ENCODE measurements at places on chromosomes 13 and 19.

DNA sequence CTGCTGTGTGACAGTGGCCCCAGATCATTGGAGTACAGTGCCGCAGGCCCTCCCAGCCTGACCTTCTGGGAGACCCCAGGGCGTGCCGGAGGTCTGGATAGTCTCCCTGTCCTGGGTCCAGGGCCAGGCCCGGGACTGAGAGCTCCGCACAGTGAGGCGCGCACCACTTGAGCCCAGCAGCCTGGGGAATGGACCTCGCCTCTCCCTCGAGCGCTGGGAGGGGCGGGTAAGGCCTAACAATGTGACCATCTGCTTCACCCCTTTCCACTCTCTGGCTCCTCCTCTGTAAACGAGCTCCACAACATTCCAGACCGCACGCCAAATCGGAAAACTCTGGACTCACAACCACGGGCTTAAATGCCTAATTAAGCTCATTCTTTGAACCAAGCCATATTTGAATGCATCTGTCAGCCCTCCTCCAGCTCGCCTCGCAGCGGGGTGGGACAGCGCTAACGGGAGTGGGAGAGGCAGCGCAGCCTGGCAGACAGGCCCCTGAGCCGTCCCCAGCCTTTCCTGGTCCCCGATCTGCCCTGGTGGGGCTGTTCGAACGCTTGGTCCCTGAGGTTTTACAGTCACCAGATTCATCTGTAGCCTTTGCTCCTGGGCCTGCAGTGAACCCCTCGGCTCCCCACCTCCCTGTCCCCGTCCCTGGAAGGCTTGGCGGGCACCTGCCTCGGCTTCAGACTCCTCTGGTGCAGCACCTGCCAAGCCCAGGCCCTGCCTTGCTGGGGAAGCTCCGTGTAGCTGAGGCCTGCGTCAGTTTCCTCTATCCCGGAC lies 120.7 kb upstream of the VSTM2B start:
- DNase-seq: no peak

- DNase-seq: no peak
These were observed 1.9 kb downstream of the HRC start for GRCh38 chr19:49153167-49153809.

DNA sequence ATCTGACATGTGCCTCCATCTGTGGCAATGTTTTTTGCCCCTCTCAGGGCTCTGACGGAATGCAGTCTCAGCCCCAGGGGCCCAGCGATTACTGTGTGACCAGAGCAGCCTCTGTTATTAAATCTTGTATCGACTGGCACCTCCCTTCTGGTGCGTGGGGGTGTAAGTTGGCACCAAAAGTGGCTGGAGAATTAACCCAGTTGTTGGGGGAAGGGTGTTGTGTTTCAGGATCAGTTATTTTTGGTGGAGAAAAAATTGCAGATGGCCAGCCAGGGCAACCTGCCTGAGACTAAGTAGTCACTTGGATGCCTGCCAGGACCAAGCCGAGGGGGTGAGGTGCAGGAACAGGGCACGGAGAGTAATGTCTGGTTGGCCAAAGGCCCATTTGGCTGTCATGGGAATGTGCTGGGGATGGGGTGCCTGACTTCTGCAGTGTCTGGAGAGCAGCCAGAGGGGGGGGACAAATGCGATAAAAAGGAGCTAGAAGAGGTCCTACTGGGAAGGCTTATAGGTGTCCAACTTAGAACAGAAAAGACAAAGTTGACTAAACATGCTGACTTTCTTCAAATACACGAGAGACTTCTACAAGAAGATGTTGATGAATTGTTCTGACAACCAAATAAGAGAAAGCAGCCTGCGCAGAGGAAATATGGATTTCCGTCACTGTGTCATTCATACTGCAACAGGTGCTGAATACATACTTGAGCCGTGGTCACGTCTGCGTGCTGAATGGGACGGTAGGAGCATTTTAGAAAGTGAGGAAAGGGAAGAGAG lies 69.8 kb downstream of the SIAH3 start:
- DNase-seq: peak; percentile 85

DNA sequence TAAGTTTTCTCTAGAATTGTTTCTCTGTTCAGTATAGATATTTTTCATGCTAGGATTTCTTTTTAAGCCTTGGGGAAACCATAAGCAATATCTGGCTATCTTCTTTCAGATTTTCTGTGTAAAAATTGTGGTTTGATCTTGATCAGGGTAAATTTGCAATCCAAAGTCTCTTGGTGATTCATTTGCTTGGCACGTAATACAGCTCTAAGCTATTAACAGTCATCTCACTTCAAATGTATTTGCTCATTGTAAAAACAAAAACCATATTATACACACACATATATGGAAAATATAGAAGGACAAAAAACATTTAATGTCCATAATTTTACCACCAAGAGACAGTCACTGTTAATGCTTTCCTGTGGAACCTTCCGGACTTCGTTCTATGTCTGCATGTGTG lies 191.0 kb downstream of the SHISA2 start:
- DNase-seq: no peak

DNA sequence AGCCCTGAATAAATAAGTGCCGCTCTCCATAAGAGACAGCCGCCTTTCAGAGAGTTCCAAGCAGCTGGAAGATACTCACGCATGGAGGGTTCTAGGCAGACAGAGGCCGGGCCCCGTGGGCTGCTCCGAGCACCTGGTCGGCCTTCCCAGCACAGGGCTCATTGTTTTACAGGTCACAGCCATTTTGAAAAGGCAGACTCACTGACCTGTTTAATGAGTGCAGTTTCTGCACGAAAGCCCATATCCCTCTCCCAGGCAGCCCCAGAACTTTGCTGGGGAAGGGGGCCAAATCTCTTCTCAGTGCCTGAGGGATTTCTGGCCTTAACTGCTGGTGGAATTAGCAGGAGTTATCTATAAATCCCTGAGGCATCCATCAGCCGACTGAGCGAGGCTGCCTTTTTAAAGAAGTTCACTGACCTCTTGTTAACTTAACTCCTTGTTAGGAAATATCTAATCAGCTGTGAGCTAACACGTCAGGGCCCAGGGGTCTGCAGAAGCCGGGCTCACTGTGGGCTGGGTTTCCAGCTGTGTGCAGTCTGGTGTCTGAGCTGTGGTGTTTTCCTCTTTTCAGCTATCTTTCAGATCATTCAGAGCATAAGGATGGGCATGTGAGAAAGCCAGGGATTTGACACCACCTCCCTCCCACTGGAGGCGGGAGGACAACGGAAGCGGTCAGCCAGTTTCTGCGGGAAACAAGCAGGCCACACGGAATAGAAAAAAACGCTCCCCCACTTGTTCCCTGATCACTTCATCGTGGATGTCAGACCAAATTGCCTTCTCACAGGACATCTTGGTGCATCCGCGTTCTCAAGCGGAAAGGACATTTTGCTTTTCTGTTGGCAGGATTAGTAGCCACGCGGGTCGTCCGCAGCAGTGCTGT lies 23.3 kb downstream of the SERP2 start:
- DNase-seq: peak; percentile 71

GRCh38 chr19:43699506-43700394 lies 16.1 kb upstream of the IRGC start:
- no peak for DNase-seq

GRCh38 chr19:55044771-55045716 lies 7.0 kb upstream of the GP6 start:
- no peak for DNase-seq

DNA sequence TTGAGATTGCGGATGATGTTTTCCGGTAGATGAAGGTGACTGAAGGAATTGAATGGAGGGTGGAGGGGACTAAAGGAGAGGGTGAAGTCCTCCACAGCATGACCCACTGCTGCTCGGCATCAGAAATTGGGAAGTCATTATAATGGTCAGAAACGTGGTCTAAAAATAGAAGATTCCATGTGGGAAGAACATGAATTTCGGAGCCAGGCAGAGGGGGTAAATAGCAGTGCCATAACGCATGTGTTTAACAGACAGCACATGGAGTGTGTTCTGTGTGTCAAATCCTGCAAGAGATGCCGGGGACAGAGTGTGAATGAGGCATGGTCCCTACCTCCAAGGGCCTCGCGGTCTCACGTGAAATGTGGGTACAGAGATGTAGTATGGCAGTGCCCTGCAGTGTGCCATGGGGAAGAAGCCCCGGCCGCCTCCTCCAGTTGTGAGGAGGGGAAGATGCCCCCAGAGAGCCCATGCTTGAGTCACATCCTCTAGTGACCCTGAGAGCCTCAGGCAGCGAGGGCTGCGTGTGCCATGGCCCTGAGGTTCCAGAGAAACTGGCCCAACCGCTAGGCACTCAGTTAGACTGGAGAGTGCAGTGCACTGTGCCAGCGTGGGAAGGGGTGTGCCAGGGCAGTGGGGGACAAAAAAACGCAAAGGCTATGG lies 106.1 kb downstream of the COL4A2 start:
- no peak for DNase-seq

DNA sequence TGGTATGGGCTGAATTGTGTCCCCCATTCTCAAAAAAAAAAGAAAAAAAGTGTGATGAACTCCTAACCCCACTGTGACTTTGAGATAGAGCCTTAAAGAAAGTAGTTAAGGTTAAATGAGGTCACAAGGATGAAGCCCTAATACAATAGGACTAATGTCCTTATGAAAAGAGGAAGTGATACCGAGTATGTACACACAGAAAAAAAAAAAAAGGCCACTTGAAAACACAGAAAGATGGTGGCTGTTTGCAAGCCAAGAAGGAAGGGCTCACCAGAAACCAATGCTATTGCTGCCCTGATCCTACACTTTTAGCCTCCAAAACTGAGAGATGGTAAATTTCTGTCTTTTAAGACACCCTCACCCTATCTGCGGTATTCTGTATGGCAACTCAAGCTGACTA lies 955.6 kb downstream of the PCDH17 start:
- DNase-seq: no peak

DNA sequence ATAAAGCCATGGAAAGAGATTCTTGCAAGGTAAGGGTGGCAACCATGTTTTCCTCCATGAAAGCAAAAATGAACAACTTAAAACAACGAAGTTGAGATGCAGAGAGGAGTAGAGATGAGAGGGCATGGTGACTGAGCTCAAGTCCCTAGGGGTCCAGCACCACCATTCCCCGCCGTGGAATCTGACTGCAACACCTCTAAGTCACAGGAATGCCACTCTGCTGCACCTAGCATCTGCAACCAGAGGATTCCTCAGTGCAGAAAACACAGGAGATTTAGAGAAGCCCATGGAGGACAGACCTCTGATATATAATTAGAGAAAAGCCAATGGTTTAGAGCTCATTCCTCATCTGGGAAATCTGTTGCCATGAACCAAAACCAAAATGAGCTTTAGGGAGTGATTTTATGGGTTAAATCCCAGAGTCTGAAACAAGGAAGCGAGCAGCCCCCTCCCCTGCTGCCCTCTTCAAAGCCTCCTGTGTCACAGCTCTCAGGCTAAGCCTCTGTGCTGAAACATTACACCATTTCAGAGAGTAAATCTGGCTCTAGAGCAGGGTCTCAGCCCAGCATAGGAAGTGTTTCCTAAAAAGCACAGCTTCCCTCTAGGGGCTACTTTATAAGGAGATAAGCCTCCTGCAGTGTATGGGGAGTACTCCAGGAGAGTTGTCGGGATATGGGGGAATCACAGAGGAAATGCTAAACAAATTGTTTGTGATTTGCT lies 1043.6 kb downstream of the UQCRFS1 start:
- DNase-seq: no peak

DNA sequence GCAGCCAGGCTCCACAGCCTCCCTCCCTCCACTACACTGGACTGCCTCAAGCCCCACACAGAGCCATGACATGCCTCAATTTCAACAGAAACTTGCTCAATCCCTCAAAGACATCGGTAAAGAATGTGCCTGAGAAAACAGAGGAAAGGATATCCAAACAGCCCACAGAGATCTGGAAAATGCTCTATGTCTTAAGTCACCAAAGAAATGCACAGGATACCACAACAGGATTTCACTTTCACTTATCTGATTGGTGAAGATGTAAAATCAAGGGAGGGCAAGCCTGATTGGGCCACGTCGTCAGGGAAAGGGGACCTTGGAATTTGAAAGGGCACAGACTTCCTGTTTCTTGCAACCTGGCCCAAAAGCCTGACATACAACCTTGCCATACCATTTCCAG lies 14.2 kb downstream of the CACNA1A start:
- no peak for DNase-seq

DNA sequence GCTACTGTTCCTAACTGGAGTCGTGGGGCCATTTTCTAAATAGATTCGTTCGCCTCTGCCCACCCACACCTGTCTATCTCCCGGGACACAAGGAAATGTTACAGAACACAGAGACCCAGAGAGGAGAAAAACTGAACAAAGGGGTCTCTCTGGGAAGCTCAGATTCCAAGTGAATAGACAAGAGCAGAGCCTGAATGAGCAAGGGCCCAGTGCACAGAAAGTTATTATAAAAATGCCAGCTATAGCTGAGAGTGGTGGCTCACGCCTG lies 27.2 kb upstream of the FEM1A start:
- DNase-seq: no peak

DNA sequence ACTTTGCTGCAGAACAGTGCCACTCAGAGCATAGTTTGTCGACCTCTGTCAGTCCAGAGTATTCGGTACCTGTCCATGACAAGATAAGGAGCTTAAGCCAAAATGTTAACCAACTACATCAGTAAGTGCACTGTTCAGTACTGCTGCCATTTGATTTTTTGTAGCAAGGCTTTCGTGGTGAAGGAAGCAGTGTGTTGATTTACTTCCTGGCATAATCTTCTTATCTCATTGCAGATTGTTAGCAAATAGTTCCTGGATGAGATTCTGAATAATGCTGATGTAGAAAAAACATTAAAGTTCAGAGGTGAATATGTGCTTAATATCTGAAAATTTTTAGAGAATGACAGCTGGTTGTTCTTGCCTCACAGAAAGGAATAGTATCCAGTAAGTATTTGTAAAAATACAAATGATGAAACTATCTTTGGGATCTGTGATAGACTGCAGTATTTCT lies 85.7 kb downstream of the LRRC63 start:
- DNase-seq: no peak

DNA sequence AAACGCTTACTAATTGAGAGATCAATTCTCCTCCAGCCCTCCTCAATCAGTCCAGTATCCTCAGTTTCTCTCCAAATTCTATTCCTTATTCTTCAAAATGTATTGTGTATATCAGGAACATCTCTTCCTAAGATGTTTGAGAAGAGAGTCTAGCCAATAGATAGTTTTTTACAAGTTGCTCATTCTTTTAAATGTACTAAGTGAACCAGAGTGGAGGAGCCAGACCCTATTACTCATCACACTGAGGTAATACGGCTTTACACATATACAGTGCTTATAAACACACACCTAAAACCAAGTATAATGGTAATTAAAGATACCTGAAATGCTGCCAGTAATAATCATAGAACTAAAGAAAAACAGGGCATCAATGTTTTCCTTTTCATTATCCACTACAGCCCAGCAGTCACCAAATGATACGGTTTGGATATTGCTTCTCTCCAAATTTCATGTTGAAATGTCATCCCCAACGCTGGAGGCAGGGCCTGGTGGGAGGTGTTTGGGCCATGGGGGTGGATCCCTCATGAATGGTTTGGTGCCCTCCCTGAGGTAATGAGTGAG lies 45.2 kb upstream of the HMGB1 start:
- no peak for DNase-seq

DNA sequence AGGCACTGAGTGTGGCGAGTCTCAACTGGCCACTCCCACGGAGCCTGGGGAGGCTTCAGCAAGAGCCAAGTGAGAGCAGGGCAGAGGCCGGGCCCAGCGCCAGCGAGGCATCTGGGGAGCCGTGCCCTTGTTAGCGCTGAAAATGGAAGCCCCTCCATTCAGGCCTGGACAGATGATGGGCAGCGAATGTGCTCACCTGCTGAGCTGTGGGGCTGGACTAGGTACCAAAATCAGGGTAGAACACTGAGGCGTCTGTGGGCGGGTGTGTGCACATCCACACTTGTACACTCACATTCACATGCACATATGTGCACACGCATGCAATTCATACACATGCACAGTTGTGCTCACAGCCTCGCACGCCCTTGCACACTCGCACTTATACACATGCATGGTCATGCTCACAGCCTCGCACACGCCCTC lies 20.7 kb downstream of the NAXD start:
- no peak for DNase-seq

- DNase-seq: no peak
These were observed 40.0 kb upstream of the FOXO1 start for GRCh38 chr13:40706439-40706838.

Data from cardiac septum (tissue), 1 donor.